ENCODE measurements at places on chromosomes 5 and 9.

DNA sequence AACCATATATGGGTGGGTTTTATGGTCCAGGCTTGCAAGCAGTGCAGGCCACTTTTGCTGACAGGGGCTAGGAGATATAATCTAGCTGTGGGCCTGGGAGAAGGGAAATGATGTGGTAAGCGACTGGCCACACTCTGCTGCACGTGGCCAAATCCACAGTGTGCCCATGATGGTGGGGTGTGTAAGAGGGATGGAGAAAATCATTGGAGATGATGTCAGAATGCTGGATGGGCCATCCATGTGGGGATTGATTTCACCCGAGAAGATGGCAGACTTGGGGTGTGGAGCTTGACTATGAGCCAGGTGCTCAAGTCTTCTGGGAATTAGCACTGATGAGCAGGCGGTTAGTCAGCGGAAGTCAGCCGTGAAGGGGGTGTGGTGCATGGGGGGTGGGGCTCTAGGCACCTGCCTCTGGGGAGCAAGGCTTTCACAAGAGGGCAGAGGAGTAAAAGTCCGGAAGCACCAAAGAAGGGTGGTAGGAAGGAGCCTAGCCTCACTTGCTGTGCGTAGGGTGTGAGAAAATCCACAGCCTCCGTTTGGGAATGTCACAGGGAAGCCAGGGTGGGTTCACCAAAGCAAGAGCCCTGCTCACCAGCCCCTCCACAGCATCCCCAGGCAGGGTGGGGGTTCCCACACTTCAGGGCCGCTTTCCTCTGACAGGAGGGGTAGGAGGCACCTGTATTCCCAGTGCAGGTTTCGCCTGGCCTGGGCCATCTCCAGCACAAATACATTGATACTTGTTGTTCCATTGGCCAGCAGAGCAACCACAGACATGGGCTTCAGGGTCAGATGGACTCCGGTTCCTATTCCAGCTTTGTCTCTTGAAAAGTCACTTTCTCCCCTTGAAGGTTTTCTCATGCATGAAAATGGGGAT, 44.5 kb upstream of the ANGPTL2 start:
- no peak for DNase-seq

DNA sequence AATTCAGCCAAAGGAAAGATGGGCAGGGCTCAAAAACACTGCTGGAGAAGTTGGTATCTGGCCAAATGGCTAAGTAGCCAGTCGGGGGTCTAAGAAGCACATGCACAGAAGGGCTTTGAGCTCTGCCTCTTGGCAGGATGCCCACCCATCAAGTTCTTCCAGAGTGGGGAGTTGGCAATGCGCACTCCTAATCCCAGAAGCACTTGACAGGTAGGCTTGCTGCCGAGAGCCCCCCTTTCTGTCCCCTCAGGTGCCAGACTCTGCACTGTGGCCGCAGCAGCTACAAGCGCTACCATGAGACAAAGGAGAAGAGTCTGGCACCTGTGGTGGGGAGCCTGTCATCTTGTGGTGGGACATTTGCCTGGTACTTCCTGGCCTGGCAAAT, 252.9 kb upstream of the SLC24A2 start:
- no peak for DNase-seq

GRCh38 chr5:164818445-164818844, 1313.0 kb downstream of the MAT2B start:
- no peak for DNase-seq

DNA sequence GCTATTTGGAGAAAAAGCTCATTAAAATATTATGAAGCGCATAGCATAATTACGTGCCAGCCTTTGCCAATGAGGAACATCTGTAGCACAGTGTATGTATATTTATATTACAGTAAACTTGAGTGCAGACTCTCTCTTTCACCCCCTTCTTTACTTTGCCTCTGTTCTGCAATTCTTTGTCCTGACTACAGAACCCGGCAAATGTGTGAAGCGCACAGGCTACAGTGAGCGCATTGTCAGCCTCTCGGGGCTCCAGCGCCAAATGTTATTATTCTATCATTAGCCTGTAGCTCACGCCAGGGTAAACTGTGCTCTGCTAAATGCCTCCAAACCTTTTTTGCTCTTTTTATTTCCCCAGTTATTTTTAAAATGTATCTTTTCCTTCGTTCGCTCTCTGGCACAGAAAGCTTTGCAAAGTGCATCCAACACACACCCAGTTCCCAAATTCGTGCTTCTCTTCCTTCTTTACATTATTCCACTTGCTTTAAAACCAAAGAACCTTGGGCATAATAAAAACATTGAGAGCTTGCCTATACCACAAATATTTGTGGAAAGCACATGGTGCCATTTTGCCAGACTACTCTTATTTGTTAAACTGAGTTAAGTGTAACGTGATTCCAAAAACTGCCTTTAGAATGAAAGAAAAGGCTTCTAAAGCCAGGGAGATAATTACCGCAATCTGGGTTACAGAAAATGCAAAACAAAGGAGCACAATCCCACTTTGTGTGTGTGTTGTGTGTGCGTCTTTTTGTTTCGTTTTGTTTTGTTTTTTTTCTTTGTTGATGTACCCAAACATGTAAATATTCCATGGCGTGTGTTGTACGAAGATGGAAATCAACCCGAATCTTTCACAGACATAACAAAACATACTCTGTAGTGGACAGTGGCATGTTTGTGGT, 164.1 kb upstream of the MPDZ start:
- no peak for DNase-seq
